Stimulated activated CD4-positive, alpha-beta T cell treated with anti-CD3 and anti-CD28 coated beads, Interleukin-1b, Interleukin-23, amount 100 ng/mL, for 1 hour (primary cell): ENCODE measurements at places on chromosomes 7 and 10.

DNA sequence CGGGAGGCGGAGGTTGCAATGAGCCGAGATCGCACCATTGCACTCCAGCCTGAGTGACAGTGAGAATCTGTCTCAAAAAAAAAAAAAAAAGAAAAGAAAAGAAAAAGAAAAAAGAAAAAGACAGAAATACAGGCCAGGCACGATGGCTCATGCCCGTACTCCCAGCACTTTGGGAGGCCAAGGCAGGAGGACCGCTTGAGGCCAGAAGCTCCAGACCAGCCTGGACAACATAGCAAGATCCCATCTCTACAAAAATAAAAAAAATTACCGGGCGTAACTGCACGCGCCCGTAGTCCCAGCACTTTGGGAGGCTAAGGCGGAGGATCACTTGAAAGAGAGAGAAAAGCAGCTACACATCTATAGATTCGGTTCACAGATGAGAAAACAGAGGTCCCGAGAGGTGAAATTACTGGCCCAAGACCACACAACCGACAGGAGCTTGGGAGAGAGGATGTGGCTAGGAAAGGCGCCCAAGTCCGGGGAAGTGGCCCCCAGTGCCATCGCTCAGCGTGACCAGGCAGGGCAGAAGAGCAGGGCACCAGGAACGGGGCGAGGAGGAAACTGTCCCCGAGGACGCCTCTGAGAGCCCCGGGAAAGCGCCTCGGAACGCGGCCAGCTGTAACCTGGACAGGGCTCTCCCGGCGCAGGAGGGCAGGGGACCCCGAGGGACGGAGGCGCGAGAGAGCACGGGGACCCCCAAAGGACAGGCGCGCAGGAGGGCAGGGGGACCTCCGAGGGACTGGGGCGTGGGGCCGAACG lies 612 bp downstream of the SNX8 start:
- no peak for DNase-seq

- no peak for DNase-seq
These were observed 62.5 kb downstream of the MKI67 start for GRCh38 chr10:128063736-128064107.

DNA sequence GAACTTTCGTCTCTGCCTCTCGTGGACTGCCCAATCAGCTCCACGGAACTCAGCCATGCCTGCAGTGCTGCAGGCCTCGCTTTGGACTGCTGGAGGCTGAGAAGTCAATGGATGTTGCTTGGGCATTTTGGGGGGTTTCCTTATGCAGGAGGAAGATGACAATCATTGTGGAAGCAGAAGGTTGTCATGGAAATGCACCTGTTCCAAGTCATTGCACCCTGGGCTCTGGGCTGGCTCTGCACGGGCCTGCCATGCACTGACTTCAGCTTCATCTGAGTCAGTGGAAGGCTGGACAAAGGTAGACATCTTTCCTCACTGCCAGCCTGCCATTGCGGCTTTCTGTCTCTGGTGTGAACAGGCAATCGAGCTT lies 217.3 kb downstream of the RPS24 start:
- DNase-seq: no peak

- DNase-seq: no peak
These were observed 82.8 kb upstream of the COL13A1 start for GRCh38 chr10:69718951-69719350.

DNA sequence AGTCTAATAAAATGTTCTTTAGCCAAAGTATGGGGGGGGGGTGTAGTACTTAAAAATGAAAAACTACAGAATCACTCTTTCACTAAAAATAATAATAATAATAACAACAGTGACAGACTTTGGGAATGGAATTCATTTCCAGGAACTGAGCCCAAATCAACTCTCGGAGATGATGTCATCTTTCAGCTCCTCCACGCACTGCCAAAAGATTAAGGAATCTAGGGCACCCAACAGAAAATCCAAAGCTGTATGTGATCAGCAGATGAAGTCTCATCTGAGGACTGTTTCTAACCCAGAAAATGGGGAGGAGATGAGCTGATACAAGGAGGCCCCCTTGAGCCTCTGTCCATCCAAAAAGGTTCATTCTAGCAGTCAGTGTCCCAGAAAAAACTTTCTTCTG lies 54.5 kb downstream of the GRB10 start:
- DNase-seq: no peak

DNA sequence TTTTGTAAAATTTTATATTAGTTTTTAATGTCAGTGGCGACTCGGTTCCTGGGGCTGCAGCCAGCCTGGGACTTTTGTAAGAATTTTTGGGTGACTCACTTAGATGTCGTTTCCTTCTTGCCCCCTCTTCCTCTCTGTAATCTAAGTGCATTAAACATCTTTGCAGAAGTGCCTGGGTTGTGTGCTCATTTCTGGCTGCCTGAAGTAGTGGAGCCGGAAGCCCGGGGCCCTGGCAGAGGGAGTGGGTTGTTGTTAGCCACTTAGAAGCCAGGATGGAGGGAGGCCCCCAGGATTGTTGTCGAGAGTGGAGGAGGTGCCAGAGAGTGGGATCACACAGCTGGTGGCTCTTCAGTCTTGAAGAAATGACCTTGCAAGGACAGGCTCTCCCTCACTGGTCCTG lies 11.0 kb upstream of the TRIM8 start:
- no peak for DNase-seq

- no peak for DNase-seq
These were observed 309.4 kb upstream of the ZNF32 start for GRCh38 chr10:43958071-43958432.

GRCh38 chr10:125911990-125912389 lies 15.6 kb downstream of the FANK1 start:
- no peak for DNase-seq

GRCh38 chr7:142372727-142373126 lies 114.9 kb upstream of the PRSS58 start:
- no peak for DNase-seq

GRCh38 chr7:51242007-51242691 lies 74.5 kb downstream of the COBL start:
- no peak for DNase-seq

DNA sequence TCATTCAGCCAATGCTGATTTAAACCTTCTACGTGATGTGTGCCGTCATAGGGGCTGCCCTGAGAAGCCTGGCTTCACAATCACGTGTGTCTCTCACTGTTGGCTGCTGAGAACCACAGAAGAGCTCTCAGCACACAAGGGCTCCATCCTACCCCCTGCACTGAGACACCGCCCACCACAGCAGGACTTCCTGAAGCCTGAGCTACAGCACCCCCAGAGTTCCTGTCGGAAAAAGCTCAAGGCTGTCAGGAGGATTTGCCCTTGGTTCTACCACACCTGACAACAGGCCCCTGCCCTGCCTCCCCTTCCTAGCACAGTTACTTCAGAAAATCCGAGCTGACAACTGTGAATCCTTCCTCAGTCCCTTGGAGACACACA lies 191.9 kb downstream of the MAD1L1 start:
- DNase-seq: no peak

DNA sequence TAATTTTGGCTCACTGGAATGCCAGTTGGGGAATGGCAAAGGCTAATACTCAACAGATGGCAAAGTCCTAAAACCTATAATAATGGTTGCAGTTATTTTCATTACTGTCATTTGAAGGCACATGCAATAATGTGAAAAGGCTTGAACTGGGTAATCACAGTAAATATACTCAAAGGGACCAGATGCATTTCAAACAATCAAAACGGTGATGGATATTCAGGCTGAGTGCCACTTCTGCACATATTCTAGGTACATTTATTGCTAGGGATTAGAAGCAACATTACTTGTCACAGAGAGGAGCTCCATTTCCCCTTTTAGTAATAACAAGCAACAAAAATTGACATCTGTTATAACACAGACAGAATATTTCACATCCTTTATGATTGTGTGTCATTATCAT lies 171.8 kb downstream of the NXPH1 start:
- no peak for DNase-seq

DNA sequence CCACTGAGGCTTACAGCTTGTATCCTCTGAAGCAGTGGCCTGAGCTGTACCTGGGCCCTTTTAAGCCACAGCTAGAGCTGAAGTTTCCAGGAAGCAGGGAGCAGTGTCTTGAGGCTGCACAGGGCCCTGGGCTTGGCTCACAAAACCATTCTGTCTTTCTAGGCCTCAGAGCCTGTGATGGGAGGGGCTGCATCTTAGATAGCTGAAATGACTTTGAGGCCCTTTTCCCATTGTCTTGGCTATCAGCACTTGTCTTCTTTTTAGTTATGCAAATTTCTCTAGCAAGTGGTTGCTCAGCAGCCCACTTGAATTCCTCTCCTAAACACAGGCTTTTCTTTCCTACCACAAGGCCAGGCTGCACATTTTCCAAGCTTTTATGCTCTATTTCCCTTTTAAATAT lies 864.2 kb downstream of the REEP3 start:
- DNase-seq: no peak

DNA sequence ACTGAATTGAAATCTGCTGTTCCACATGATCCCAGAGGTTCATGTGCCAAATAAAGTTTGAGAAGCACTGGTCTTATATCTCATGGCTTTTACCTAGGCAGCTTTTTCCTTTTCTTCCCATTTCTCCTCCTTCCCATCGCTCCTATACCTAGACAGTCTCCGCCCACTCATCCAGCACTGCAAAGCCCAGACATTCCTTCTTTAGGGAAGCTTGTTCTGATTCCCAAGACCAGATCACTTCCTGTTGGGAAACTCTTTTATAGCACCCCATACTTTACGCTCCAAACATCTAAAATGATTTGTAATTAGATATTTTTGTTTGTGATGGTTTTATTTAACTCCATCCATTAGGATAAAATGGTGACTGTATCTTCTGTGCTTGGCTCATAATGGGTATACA lies 75.9 kb downstream of the BMPER start:
- no peak for DNase-seq

GRCh38 chr7:122298618-122299017 lies 5.9 kb downstream of the FEZF1 start:
- DNase-seq: no peak

DNA sequence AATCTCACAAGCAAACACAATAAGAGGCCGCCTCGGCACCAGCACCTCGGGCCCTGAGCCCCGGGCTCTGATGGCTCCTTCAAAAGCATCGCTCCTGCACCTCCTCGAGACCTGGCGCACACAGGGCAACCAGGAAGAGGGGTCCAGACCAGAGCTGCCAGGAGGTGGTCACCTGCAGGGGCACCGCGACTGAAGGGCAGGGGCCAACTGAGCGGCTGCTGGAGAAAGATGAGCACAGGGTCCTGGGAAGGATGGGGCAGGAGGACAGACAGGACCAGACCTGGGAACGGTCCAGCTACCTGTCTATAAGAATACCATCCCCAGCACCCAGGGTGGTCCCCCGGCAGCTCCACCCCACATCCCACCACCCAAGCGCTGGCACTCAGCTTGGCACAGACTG lies 20.8 kb downstream of the MAD1L1 start:
- no peak for DNase-seq

DNA sequence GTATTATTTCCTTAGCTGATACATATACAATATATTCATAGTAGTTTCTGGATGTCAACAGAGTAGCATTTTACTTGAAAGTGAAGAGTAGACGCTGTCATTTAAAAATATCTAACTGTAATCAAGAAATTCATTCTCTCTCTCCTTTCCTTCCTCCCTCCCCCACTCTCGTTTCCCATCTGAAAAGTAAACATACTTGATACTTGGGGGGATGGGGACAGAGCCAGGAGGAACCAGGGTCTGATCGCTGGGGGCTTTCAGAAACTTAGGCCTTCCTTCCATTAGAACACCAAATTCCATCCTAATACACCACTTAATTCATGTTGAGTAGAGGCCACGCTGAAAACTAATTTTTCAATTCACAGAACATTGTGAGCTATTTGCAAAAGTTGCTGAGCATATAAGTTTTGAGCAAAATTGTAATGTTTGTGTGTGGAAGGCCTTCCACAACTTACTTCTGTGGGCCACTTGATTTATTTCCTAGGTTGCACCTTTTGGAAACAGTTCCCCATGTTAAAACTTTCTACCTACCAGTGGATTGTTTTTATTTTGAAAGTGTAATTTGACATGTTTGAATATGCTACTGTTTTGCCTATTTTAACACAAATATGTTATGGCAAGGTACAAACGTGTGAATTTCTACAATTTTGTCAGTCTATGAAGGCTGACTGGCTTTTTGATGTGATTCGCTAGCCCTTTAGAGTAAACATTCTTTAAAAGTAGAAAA lies 35.2 kb downstream of the CNPY1 start:
- no peak for DNase-seq

DNA sequence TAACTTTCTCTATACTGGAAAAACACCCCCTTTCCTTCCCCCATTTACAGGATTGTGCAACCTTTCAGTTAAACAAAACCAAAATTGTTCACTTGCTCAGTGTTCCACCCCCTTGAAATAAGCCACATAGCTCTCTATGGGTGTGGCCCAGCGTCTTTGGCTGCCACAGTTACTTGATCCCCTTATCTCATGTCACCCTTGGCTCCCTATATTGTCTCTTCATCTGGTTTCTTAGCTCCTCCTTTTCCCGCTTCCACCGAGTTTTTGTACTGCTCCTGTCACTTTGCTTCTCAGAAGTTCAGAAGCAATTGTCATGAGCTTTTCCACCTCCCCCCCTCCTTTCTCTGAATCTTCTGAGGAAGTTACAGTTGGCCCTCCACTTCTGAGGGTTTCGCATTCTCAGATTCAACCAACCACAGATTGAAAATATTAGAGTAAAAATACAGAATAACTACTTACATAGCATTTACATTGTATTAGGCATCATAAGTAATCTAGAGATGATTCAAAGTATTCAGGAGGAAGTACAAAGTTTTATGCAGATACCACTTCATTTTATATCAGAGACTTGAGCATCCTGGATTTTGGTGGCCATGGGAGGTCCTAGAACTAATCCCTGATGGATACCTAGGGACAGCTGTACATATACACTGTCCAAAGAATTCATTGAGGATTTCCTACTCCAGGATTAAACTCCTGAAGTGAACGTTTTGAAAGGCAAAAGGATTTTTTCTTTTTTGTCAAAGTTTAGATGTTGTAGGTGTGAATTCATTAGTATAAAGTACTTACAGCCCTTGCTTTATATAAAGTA lies 60.4 kb downstream of the ADD3 start:
- DNase-seq: no peak

DNA sequence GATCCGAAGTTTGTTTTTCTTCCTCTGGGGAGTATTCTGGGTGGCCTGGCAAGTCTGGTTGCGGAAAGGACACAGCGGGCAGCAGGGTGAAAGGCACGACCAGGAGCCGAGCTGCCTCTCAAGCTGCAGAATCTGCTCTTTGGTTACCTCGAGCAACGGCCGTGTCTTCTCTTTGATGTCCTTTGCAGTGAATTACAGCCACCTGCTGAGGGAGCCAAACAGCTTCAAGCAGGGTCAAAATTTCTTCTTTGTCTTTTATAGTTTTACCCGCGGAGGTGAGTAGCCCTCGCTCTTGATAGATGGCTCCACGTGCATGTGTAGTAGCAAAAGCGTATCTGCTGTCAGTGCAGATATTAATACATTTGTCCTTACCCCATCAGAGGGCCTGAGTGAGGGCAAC lies 177.3 kb upstream of the MBL2 start:
- DNase-seq: no peak
